ENCODE measurements at places on chromosomes 4 and X.

DNA sequence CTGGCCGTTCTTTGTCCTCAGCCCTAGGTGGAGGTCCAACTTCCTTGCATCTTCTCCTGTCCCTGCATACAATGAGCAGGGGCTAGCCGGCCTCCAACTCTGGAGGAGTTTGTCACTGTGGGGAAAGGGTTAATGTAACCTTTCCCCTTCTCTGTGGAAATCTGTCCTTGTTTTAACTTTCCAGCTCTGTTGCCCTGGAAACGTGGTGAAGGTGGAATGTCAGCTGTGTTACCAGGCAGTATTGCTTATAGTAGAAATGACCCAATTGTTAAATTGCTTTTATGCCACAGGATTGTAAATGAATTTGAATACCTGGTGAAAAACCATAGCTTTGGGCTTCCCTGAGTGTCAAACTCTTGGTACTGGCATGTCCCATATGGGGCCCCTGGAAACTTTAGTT lies 131.6 kb upstream of the SCML1 start:
- no peak for DNase-seq

GRCh38 chrX:20967725-20968124 lies 406.5 kb upstream of the CNKSR2 start:
- peak; percentile 52 for DNase-seq

DNA sequence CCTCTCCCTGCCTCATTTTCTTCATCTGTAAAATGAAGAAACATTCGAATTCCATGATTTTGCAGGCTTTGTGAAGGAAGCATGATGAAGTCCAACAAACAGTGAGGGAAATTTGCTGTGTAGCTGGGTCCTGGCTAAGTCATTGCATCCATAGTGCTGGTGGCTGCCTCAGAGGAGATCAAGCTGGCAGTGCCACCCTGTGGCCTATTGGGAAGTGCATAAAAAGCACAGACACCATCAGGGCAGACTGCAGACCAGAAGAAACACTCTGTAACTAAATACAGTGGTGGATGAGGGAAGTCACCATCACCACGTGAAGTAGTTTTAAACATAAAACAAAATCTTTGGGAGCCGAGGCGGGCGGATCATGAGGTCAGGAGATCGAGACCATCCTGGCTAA lies 40.7 kb upstream of the DDX3X start:
- no peak for DNase-seq

DNA sequence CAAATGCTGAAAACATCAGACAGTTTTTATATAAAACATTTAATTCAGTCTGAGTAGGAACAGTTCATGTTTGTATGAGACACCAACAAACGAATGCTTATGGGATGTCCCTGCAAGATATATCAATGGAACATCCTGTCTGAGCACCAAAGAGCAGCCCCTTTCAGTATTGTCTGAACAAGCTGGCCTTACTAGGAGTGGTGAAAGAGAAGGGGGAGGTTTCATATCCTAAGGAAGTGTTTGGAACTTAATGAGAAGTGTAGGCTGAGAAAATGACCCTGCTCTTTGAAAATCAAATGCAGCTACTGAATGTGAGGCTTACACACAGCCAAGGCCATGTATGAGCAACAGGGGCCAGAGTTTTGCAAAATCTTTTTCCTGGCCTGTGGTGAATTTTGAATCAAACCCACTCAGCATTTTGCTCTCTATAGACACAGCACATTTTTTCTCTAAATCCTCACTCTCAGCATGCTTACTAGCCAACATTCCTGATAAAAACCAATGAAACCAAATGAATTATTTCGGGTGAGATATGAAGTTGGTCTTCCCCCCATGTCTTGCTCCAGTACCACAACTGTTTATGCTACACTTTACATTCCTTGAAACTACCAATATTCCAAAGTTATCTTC lies 119.4 kb downstream of the LUZP4 start:
- DNase-seq: no peak

DNA sequence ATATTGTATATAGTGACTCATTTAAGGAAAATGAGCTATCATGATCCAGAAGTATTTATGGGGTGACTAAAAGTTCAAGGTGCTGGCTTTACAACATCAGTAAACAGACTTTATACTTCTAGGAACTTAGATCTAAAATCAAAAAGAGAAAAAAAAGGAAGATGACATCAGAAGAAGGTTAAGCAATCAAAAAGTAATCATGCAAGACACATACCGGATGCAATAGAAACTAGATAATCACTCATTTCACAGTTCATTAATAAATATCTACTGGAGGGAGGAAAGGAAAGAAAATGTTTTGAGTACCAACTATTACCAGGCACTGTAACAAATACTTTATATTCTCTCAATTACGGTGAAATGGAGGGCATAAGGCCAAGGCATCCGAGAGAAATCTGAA lies 276.4 kb downstream of the SPRY1 start:
- DNase-seq: no peak

GRCh38 chr4:11669156-11669555 lies 240.5 kb upstream of the HS3ST1 start:
- DNase-seq: no peak

GRCh38 chr4:45063696-45064095 lies 337.3 kb upstream of the GNPDA2 start:
- no peak for DNase-seq

DNA sequence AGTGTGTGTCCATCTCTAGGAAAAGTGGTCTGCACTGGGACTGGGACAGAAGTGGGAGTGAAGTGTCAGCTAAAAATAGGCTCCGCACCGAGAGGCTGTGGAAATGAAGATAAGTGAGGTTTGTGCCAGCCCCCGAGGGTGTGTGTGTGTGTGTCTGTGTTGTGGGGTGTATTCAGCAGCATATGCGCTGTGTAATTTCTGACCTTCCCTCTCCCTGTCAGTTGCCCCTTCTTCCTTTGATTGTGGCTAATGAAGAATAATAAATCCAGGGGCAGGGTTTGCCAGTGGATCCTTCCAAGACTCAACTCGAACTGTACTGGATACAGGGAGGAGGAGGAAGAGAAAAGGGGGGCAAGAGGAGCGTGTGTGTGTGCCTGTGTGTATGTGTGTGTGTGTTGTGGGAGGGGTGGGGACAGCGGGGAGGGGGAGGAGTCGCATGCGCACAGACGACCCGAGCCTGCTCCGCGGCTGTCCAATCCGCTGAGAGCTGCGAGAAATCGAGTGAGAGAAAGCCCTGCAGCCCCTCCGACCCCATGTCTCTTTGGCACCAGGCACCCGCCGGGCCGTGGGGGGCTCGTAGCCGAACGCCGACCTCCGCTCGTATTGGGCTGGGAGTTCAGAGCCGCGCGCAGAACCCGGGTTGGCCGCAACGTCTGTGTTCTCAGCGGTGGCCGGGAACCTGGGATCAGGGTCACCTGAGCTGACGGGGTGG lies 916 bp upstream of the POU4F2 start:
- peak; percentile 63 for DNase-seq

DNA sequence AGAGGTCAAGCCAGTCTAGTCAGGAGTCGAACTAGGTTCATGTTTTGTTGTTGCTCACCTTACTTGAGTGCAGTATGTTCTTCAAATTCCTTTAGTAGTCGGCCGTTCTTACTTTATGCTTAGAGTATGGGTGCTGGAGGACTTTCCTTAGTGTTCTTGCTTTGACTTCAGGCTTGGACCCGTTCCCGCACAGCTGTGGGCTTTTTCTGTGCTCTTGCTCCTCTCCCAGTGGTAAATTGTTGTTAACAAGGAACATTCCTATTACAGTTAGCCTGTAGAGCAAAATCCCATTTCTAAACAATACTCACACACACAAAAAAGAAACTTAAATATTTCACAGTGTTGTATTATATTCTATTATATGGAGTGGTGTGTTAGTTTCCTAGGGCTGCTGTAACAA lies 113.5 kb downstream of the RAP1GDS1 start:
- DNase-seq: no peak

- no peak for DNase-seq
Observed at GRCh38 chr4:172157946-172158345, 344.7 kb downstream of the GALNTL6 start.

GRCh38 chrX:154032160-154032559 lies 12.5 kb upstream of the IRAK1 start:
- DNase-seq: no peak

DNA sequence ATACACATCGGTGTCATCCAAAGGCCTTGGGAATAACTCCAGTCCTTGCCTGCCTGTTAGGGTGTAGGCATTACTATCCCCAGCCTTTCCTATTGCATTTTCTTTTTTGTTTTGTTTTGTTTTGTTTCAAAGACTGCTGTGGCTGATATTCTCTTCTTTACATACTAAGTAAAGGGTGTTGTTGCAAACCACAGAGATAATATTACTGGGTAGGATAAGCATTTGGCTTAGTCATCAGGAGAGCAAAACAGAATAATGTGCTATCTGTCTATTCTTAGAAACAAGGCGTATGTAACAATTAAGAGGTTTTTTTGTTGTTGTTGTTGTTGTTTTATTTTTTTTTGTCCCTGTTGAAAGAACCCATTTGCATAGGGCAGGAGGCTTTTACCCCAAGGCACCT lies 41.8 kb downstream of the UGT2B28 start:
- peak; percentile 42 for DNase-seq

DNA sequence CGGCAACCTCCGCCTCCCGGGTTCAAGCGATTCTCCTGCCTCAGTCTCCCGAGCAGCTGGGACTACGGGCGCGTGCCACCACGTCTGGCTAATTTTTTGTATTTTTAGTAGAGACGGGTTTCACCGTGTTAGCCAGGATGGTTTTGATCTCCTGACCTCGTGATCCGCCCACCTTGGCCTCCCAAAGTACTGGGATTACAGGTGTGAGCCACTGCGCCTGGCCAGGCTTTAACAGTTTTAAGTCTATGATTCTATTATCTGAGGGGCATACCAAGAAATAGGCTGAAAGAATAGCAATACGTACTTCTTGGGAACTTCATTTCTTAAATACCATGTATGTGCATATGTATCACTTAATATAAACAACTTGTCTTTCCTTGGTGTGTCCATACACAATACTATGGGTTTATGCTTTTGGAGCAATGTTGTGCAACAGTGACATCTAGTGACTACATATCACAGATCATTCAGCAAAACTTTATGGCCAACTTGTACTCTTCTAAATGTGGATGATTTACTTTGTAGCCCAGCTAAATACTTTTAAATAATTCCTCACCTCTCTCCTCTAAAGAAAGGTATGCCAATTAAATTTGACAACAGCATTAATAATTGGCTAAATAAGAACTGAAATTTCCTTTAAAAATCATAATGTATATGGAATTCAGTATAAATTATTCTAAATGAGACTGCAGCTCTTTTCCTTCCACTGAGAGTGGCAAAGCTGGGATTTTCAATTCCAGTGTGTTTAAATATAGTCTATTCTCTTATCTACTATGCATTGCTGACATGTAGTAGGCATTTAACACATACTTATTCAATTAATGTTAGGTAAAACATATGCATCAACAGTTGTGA lies 10.4 kb downstream of the SLC9B1 start:
- DNase-seq: peak; percentile 34

DNA sequence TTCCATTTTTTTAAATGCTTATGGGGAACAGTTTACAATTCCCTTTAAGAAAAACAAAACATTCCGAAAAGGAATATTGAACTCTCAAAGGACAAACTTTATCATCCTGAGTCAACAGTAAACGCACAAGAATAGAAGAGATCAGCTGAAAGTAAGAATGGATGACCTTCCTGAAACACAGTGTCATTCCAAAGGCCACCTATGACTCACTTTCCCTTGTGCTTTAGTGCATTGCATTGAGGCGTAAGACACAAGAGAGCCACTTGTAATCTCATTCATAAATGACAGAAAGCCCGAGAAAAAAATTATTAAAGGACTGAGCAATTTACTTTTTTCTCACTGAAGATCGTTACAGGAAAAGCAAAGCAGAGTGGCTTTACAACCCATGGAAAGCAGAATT lies 1062.4 kb upstream of the DIAPH2 start:
- DNase-seq: no peak

DNA sequence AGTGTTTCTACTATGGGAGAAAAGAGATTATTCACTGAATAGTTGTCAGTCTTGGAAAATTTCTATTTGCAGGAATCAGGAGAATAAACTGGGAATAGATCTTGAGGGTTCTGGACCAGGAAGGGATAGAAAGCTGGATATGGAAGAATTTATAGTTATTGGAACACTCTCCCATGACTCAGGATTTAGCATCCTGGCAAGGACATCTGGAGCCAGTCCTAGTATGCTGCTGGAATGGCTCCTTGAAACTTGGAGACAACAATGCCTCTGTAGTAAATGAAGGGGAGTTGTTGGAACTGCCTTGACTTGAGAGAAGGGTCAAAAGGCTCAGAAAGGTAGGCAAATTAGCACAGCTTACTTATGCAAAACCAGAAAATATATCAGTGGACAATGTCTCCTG lies 23.5 kb upstream of the THOC2 start:
- DNase-seq: no peak

DNA sequence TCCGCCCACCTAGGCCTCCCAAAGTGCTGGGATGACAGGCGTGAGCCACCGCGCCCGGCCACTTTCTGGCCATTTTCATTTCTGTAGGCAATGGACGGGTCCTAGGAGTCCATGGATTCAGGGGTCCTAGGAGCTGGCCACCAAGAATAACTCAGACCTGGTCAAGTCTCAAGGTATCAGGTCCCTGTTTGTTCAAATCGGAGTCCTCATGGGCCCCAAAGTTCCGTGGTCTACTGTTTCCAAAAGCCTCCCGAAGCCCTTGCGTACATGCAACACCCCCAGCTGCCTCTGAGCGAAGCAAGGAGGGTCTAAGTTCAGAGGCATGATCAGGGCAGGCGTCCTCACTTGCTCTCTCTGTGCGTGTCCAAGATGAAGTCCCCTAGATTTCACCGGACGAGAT lies 30.1 kb downstream of the P2RY8 start:
- DNase-seq: no peak

- no peak for DNase-seq
Observed at GRCh38 chrX:69522052-69522451, 17.9 kb downstream of the NALF2 start.

DNA sequence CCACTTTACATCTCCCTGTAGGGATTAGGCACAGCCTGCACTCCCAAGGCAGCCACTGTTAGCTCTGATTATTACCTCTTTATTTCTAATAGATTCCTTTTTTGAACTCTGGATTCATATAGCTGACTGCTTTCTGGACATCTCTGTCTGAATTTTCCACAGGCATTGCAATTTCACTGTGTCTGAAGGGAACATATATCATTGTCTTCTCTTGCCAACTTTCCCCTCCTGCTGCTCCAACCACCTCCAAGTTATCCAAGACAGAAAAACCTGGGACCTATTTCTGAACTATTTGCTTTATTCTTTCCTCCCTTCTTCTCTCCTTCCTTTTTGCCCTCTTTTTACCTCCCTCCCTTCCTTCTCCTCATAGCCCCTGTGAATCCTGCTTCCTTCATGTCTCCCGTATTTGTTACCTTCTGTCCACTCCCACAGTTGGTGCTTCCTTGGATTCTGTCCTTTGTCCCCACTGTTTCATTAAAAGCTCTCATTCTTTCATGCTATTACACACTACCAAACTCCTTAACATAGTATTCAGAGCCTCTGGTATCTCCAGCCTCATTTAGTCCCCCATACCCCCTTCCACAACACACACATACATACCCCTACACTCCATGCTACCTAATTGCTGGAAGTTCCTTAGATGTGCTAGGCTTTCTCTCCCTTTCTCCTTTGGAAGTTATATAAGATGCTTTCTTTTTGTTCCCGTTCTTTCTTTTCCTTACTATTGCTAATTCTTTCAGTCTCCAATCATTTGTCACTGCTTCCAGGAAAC lies 34.7 kb downstream of the FGF2 start:
- DNase-seq: no peak
